AG10803 (cell line): ENCODE measurements at places on chromosomes 6 and 20.

GRCh38 chr6:68196645-68197044 lies 438.4 kb upstream of the ADGRB3 start:
- peak; percentile 2 for DNase-seq

GRCh38 chr20:8428988-8429387 lies 296.9 kb downstream of the PLCB1 start:
- DNase-seq = no peak

- no peak for DNase-seq
Observed at GRCh38 chr6:5425267-5425666, 164.0 kb downstream of the FARS2 start.

DNA sequence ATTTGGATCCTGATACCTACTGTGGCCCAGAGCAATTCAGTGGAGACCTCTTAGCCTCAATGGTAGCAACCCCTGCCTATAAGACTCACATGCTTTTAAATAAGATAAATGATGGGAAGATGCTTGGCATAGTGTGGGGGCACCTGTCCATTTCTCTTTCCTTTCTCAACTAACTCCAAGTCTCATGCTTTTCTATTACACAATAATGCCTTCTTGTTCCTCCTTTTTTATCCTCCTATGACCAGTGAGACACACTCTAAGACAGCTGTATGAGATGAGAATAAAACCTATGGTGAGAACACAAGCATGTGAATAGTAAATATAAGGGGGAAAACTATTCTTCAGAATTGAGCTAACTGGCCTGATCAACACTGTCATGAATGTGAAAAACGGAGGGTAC lies 147.0 kb upstream of the STXBP5 start:
- DNase-seq = no peak

GRCh38 chr6:67854098-67854497 lies 781.0 kb upstream of the ADGRB3 start:
- DNase-seq = no peak

DNA sequence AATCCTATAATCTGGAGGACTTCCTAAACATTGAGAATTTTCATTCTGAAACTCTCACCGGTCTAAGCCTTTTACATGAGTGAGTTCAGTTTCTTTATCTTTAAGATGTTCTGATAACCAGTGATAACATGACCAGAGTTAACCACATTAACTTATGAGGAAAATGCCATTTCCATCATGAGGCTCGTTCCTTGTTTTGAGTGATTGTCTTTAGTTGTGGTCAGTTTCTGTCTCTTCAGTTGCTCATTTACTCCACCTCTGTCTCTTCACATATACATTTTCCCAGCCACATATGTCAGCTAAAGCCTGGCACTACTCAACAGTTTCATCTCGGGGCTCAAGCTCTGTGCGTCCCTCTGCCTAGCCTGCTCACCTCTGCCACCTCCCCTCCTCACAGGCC lies 70.4 kb downstream of the JAG1 start:
- no peak for DNase-seq

DNA sequence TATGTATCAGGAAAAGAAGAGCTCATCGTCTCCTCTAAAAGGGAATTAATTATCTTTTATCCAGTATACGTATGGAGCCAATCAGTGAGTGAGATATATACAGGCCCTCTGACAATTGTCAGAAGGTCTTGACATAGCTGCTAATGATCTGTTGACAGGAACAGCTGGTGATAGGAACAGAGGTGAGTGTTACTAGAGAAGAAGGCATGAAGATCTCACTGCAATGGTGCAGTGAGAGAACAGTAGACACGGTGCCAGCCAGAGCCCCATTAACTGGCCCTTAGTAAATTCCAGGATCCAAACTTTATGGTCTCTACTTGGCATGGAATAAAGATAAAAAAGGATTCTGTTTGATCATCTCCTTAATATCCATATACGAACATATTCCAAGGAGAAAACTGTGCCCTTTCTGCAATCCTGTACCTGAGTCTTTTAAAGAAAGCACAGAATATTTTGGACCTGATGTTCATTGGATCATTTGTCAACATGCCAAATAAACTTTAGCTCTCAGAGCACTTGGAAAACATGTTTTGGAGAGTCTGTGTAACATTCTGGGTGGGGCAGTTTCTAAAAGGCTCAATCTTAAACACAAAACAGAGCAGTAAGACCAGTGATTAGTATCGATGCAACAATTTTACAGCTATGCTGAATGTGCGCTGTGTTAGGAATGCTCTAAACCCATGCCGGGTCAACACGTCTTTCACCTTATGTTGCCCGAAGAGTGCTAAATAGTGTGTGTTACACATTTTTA lies 135.8 kb upstream of the CITED2 start:
- no peak for DNase-seq

GRCh38 chr20:17654649-17655285 lies 27.3 kb downstream of the RRBP1 start:
- no peak for DNase-seq

GRCh38 chr6:44800784-44801592 lies 413.5 kb downstream of the CDC5L start:
- DNase-seq = peak; percentile 32

- DNase-seq = no peak
Observed at GRCh38 chr20:42391807-42392206, 773.6 kb upstream of the CHD6 start.

- no peak for DNase-seq
Observed at GRCh38 chr20:47944682-47945081, 159.4 kb upstream of the SULF2 start.

GRCh38 chr6:35176301-35177024 lies 35.3 kb upstream of the TCP11 start:
- DNase-seq = peak; percentile 36
